ENCODE measurements at places on chromosomes 5 and 9.

GRCh38 chr5:139393497-139394122 lies 1.3 kb downstream of the PROB1 start:
- DNase-seq: peak; percentile 59

- DNase-seq: no peak
Measured at GRCh38 chr5:34491251-34491620, 164.9 kb upstream of the RAI14 start.

- no peak for DNase-seq
Measured at GRCh38 chr5:74174366-74174765, 466.2 kb downstream of the ENC1 start.

GRCh38 chr9:133119103-133119845 lies 1.8 kb downstream of the RALGDS start:
- no peak for DNase-seq

DNA sequence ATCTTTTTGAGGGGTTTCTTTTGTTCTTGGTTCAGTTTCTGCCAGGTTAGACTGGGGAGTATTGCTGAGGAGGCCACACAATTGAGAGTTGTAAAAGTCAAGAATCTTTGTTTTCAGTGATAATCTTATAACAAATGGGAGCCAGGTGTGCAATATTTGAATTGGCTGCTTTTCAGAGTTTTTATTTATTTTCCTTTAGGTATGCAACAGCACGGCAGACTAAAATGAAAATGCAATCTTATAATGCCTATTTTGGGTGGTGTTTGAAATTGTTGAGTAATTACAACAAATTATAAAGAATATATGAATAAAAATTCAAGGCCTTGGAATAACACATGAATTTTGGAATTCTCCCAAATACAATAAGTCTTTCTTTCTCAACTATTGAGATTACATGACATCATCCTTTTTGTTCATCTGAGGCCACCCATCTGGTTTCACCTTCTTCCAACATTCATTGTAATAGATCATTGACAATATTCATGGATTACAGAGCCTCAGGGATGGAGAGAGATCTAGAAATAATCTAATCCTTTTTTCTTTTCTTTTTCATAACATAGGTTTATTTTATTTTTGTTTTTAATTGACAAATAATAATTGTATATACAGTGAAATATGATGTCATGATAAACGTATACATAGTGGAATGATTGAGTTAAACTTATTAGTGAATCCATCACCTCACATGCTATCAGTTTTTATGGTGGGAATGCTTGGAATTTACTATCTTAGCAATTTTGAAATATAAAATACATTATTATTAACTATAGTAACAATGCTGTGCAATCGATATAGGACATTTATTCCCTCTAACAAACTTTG lies 1061.0 kb downstream of the NR2F1-AS1 start:
- DNase-seq: no peak

- DNase-seq: no peak
Measured at GRCh38 chr5:75509546-75509945, 1.9 kb downstream of the CERT1 start.

DNA sequence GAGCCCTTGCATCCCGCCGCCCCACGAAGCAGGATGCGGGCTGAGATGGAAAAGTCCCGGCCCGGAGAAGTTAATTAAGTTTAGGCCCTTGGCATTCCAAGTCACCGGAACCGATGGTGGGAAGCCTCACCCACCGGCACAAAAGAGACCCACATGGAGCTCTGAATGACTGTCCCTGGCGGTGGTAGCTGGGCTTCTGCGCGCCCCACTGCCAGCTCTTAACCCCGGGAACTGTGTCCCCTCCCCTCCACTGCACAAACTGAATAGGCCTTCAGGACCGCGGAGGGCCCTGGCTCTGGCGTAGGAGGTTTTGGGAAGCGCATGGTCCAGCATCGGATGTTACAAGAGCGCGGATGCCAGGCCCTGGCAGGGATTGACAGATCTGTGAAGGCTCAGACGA lies 291.1 kb upstream of the TUT7 start:
- DNase-seq: no peak

GRCh38 chr5:991472-992267 lies 16.9 kb upstream of the NKD2 start:
- peak; percentile 45 for DNase-seq

- no peak for DNase-seq
Measured at GRCh38 chr5:67002832-67003684, 193.5 kb downstream of the CD180 start.

- DNase-seq: no peak
Measured at GRCh38 chr5:40224421-40224820, 455.3 kb upstream of the PTGER4 start.

GRCh38 chr5:26310415-26310814 lies 728.0 kb downstream of the CDH9 start:
- DNase-seq: no peak

All from Peyer's patch (tissue), 4 donors.